D341Med (cell line): ENCODE measurements at places on chromosomes 16 and 17.

DNA sequence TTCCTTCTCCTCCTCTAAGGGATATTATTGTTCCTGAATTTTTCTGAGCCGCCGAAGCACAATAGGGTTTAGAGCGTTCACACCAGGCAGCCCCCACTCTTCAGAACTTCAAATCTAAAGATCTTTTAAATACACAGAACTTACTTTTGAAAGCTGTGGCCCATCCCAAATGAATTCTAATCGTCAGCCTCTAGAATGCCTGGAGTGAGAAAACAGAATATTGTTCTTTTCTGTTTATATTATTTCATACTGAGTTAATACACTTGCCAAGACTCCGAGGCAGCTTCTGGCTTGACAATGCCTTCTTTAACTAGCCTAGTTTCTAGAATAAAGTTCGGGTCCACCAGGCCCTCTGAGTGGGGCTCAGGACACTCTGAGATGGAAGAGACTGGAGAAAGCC, 405.6 kb downstream of the WWOX start:
- DNase-seq = no peak

- no peak for DNase-seq
These were observed 2.0 kb upstream of the VAT1L start for GRCh38 chr16:77786186-77786847.

DNA sequence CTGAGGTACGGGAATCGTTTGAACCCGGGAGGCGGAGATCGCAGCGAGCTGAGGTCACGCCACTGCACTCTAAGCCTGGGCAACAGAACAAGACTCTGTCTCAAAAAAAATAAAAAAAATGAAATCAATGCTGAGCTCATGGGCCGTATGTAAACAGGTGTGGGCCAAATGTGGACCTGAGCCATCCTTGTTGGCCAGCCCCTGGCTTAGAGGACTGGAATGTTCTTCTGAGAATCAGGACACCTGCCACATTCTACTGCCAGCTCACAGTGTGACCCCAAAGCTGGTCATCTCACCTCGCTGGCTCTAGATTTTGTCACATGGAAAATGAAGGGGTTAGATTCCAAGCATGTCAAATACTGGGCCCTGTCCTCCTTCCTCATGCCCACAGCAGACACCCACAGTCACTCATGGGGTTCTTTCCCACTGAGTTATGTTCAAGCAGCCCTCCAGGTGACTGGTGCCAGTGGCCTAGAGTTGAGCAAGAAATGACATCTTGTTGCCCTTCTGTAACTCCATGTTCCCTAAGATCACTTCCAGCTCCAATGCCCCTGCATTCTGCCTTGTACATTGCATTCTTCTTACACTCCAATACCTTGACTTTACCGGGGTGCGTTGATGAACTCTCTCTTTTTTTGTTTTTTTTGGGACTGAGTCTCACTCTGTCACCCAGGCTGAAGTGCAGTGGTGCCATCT, 110.6 kb downstream of the ABCC1 start:
- no peak for DNase-seq

DNA sequence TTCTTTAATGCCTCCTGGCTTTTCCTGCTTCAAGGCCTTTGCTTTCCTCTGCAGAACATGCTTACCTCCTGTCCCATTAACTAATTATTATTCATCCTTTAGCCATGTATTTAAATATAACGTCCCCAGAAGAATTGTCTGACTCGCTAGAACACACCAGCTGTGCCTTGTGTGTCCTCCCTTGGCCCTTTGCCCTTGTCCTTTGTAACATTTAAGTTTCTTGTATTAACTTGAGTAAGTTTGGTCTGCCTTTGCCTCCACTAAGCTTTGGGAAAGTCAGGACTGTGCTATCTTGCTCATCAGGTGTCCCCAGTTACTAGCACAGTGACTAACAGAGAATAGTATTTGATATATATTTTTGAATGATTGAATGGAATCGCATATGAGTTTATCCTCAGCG, 29.6 kb upstream of the ABCA9 start:
- no peak for DNase-seq

DNA sequence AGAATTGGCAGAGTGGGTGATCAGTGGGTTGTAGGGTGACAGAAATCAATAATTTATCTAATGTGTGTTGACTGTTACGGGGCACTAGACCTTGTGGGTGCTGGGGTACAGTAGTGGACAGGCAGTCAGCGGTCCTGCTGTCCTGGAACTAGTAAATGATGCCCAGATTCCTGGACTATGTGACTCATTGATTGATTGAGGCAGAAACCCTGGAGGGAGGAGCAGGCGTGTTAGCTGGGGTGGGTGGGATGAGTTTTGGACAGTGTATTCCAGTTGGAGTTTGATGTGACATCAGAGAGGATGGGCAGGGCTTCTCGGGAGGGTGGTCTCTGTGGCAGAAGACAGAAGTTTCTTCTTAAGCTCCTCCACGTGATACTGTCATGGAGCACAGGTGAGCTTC, 24.4 kb downstream of the PRMT7 start:
- no peak for DNase-seq

DNA sequence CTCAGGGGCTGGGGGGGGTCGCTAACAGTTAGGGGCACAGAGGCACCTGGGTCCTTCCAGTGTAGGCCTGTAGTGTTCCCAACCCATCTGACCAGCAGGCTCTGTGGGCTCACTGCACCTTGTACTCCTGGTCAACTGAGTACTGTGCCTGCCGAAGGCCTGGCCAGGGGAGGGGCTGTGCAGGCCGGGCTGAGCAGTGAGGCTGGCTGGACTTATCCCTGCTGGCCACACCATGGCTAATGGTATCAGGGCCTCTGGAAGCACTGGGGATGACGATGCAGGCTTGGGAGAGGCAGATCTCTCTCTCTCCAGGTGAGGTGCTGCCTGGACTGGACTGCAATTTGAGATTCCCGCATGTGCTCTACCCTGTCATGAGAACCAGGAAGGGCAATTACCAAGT, 58.9 kb upstream of the SDK2 start:
- DNase-seq = no peak

GRCh38 chr17:27560668-27561067, 70.3 kb upstream of the LGALS9 start:
- DNase-seq = no peak

GRCh38 chr16:85459529-85460251, 153.4 kb upstream of the GSE1 start:
- no peak for DNase-seq

- no peak for DNase-seq
These were observed 8.0 kb upstream of the SERPINF1 start for GRCh38 chr17:1753767-1754429.

DNA sequence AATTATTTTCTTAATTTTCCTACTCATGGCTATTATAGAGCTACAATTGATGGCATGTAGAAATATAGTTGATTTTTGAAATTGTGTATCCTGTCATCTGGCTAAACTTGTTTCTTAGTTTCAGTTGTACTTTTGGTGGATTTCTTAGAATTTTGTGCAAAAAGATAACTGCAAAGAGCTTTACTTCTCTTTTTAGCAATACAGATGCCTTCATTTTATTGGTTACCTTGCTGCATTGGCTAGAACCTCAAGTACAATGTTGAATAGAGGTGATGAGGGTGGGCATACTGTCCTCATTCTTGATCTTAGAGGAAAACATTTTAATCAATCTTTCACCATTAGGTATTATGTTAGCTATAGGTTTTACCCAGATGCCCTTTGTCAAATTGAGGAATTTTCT, 67.9 kb downstream of the METRNL start:
- DNase-seq = no peak

- no peak for DNase-seq
These were observed 78.6 kb upstream of the ZNF469 start for GRCh38 chr16:88303890-88304819.

DNA sequence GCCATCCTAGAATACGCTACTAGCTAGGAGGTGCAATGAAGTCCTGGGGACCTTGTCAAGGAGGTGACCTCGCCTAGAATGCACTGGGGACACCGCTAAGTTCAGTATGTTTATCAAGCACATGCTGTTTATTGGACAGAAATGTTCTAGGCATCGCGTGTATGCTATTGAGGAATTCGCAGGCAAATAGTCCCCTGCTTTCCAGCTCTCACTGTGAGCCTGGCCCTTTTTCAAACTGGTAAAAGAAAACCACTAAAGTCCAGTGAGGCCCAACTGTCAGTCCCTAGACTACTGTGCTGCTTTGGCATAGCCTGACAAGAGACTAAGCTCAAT, 1.2 kb upstream of the FAM222B start:
- no peak for DNase-seq

DNA sequence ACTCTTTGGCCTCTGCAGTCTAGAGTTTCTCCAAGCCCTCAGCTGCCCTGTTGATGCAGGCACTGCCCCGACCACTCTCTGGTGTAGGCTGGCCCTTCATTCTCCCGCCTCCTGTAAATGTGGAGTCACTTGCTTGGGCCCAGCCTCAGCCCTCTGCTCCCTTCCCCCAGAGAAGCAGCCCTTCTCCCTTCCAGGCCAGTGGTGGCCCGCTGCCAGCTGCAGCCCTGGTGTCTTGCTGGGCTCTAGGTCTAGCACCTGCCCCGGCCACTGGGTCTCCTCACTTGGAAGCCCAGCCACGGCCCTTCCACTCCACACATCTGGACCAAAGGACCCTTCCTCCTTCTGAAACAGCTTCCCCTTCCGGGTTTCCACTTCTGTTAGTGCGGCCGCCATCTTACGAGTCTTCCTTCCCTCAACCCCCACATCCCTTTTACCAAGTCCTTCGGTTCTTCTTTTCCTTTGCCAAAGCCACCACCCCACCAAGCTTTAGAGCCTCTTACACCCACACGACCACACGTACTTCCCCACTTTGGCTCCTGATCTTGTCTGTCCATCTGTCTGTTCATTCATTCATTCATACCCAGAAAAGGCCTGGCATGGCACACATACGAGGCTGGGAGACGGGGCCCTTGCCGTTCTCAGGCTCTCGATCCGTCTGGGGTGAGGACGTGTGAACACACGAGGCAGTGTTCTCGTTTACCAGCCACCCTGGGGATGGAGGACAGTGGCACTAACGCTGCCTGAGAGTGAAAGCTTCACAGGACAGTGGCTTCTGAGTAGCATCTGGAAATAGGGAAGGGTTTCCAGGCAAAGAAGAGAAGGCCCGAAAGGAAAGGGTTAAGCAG, 68.0 kb downstream of the ABR start:
- DNase-seq = no peak

GRCh38 chr17:29180788-29181160, 576 bp upstream of the MYO18A start:
- DNase-seq = no peak

- DNase-seq = no peak
These were observed 245.2 kb downstream of the XYLT1 start for GRCh38 chr16:17225541-17225940.

- DNase-seq = peak; percentile 56
These were observed 577 bp upstream of the HS3ST2 start for GRCh38 chr16:22813223-22813947.

GRCh38 chr16:27311448-27311830, 2.3 kb upstream of the IL4R start:
- no peak for DNase-seq

GRCh38 chr17:6583411-6583810, 27.1 kb upstream of the PITPNM3 start:
- no peak for DNase-seq

- peak; percentile 97 for DNase-seq
These were observed 29.7 kb downstream of the DCAKD start for GRCh38 chr17:45021607-45022287.

- DNase-seq = no peak
These were observed 31.1 kb upstream of the CARMIL2 start for GRCh38 chr16:67613808-67614207.

DNA sequence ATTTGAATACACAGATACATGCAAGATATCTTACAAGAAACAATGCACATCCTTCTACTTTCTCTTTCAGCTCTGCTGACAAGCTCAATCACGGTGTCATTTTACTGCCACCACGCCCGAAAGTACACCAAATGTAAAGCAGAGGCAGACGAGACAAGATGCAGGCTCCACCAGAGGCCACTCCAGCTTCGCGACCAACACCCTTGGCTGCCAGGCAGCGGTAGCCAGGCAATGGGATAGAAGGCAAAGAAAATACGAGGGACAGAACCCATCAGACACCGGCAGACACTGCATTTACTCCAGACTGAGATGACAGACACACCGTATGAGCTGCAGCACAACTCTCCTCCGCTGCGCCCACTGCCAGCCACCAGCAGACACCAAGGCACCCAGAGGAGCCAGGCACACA, 41.0 kb downstream of the USP22 start:
- no peak for DNase-seq

GRCh38 chr17:2282297-2282873, 21.2 kb downstream of the SMG6 start:
- peak; percentile 38 for DNase-seq

DNA sequence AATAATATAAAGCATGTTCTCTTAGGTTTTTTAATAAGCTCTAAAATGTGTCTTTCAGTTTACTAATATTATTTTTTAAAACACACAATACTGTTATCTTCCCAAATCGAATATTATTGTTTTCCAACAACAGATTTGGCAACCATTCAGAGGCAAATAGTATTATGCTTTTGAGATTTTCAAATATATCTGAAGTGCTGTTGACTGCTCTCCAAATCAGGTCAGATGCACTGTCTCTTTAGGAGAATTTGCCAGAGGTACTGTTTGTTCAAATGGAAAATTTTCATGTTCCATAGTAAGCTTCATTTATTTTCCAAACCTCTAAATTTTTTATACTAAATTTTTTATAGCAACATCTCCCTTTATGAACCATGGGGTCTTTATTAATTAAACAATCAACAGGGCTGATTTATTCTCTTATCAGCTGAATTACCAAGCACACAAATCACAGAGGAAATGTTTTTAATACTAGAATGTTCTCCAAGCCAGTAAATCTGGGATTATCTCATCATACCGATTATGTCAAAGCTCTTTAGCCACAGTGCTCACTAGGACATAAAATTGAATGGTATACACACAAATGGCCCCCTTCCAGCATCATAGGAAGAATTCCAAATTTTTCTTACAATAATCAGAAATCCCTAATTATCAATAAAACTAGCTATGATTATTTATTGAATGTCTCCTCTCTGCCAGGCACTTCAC, 108.8 kb upstream of the HLF start:
- DNase-seq = no peak

- DNase-seq = no peak
These were observed 13.8 kb downstream of the C17orf50 start for GRCh38 chr17:35774499-35774898.

- DNase-seq = no peak
These were observed 16.7 kb downstream of the ZBTB4 start for GRCh38 chr17:7462474-7463371.

- no peak for DNase-seq
These were observed 15.7 kb downstream of the CRLF3 start for GRCh38 chr17:30808785-30809286.

GRCh38 chr16:3808308-3809063, 72.0 kb downstream of the CREBBP start:
- DNase-seq = no peak

DNA sequence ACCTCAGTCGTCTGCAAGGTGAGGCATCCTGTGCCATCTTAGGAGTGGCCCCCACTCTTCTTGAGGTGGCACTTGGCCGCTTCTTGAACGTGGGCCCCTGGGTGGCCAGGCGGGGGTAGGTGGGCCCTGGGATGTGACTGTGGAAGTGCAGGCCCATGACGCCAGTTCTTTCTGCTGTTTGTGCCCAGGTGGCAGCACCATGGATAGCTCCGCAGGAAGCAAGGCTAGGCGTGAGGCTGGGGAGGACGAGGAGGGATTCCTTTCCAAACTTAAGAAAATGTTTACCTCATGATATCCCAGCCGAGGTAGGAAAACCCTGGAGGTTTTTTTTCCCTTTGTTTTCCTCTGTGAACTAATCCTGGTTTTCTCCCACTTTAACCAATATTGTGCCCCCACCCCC, 19.8 kb downstream of the NMRAL1 start:
- no peak for DNase-seq

GRCh38 chr16:87042551-87043230, 274.5 kb downstream of the C16orf95 start:
- no peak for DNase-seq

GRCh38 chr17:4246674-4247073, 17.1 kb downstream of the ANKFY1 start:
- DNase-seq = no peak
